ENCODE measurements at places on chromosomes 1 and 21.

- DNase-seq, result peak; percentile 70
Observed at GRCh38 chr1:40153073-40153770, 8.0 kb upstream of the RLF start.

- no peak for DNase-seq
Observed at GRCh38 chr1:56025942-56026341, 553.4 kb downstream of the PLPP3 start.

- no peak for DNase-seq
Observed at GRCh38 chr1:77639056-77639455, 43.4 kb downstream of the ZZZ3 start.

DNA sequence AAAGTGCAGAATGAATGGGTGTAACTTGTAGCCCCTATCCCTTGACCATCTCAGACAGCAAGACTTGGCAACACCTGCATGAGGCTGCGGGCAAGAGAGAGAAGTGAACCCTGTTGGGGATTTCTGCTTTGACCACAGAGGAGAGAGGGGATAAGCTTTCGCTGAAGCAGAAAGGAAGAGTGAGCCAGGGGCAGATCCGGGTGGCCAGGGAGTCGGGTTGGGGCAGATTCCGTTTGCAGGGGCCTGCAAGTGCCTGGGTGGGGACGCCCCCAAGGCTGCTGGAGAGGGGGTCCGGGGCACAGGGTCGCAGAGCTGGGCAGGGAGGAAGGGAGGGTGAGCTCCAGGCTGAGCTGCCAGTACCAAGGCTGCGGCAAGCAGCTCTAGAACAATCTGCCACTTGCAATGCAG lies 25.3 kb upstream of the PIK3CD start:
- DNase-seq, result no peak

- no peak for DNase-seq
Observed at GRCh38 chr1:161074676-161075368, 5.1 kb upstream of the ARHGAP30 start.

- peak; percentile 74 for DNase-seq
Observed at GRCh38 chr1:223135176-223135942, 7.7 kb downstream of the TLR5 start.

DNA sequence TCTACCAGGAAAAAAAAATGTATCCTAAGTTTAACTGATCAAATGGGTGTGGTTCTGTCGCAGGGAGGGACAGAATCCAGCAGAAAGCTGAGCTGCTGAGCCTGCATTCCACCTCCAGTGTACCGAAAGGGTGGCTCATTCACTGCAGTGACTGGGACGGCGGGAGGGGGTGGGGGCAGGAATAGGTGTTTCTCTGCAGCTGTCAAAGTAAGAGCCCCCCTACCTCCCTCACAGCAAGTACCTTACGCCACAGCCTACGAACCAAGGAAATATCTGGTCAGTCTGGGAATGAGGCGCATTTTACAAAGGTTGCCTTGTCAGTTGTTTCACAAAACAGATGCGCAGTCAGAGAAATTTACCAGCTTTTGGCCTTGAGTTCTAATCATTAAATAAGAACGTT lies 1.7 kb downstream of the S100B start:
- DNase-seq, result no peak

GRCh38 chr21:21137986-21138385 lies 139.8 kb downstream of the NCAM2 start:
- peak; percentile 63 for DNase-seq

DNA sequence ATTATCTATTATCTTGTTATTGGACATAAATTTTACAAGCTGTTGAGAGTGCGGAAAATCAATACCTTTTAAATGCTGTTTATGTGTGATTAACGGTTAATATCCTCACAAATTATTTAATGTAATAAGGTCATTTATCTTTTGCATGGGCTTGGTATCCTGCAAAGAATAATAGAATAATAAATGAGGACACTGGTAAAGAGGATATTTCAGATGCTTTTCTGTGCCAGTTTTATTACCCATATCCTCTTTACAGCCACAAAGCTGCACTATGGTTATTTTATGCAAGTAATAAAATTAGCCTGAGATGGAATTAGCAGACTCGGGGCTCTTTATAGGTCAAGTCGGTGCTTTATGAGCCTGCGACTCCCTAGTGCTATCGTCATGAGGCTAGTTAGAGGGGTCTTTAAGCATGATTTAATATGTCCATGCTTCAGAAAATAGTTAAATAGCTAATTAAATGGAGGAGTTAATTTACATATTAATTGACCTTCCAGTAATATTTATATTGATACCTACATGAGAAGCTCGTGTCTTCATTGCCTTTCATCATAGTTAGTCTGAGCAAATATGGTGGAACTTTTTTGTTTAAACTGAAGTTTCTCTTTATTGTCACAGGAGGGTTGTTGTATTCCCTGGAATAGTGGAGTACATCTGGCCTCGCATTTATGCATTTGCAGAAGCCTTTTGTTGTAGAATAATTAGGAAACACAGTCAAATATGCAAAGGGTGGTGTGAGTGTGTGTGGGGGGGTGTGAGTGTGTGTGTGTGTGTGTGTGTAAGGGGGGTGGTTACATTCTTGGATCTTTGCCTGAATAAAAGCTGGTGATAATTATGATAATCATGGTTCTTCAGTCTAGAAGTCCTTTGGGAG lies 120.3 kb downstream of the ATG4C start:
- no peak for DNase-seq

- peak; percentile 38 for DNase-seq
Observed at GRCh38 chr1:77281491-77282186, at the start of gene AK5. Gene AK5 (plus strand): TSS chr1:77282019. CDS start chr1:77282314, 295 bp downstream.

DNA sequence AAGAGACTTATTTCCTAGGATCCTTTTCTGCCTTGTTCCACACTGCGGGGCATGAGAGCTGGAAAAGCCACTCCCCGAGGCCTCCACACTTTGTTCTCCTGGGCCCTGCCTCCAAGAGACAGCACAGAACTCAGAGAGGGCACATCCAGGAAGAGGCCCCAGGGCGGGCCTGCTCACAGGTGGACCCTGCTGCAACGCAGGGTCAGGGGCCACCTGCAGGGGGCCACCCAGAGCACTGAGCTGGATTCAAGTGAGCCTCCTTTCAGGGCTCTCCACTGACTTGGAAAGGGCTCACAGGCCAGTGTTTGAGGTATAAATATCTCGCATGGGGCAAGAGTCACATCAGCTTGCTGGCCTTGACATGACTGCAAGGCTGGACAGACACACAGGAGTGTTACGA lies 4.8 kb downstream of the RGS16 start:
- DNase-seq, result no peak

- peak; percentile 77 for DNase-seq
Observed at GRCh38 chr1:66725885-66726665, 26.2 kb upstream of the DYNLT5 start.

- DNase-seq, result no peak
Observed at GRCh38 chr1:42730988-42731387, 9.0 kb downstream of the CLDN19 start.

DNA sequence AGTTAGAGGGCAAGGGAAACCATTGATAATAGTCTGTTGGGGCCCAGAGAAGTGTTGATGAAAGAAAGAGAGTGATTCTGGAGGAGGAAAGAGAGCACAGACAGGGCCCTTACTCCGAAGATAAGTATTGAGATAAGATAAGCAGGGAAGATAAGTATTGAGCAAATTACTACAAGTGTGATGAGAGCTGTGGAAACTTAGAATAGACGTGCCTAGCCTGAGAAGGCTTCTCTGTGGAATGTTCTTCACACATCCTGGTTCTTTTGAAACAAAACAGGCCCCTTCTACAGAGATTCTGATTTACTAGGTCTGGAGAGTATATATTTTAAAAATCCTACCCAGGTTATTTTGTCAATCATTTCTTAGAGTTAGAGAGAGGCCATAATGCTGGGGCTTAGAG lies 26.4 kb downstream of the FNBP1L start:
- no peak for DNase-seq

GRCh38 chr1:51910221-51911000 lies 31.9 kb upstream of the NRDC start:
- DNase-seq, result no peak

All from astrocyte of the spinal cord (primary cell).